NCI-H82 (cell line): ENCODE measurements at places on chromosomes 6 and 20.

DNA sequence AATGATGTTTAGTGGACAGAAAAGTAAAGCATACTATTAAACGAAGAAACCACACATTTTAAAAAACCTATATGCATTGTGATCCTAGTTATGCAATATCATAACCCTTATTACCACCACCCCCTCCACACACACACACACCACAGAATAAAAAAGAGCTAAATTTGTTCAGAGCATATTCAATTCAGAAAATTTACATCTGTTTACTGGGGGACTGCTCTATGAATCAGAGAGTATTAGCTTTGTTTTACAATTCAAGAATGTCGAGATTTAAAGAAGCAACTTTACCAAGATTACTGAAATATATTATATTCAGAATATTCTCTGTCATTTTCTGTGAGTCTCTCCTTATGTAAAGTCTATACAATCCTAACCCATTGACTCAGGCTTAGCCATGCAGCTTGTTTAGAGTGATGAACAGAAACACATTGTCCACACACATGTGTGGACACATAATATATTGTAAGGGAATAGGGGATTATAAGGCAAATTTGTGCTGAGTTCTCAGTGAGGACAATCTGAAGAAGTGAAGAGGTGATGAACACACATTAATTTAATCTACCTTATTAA is 369.6 kb upstream of the MARCKS start:
- no peak for DNase-seq

DNA sequence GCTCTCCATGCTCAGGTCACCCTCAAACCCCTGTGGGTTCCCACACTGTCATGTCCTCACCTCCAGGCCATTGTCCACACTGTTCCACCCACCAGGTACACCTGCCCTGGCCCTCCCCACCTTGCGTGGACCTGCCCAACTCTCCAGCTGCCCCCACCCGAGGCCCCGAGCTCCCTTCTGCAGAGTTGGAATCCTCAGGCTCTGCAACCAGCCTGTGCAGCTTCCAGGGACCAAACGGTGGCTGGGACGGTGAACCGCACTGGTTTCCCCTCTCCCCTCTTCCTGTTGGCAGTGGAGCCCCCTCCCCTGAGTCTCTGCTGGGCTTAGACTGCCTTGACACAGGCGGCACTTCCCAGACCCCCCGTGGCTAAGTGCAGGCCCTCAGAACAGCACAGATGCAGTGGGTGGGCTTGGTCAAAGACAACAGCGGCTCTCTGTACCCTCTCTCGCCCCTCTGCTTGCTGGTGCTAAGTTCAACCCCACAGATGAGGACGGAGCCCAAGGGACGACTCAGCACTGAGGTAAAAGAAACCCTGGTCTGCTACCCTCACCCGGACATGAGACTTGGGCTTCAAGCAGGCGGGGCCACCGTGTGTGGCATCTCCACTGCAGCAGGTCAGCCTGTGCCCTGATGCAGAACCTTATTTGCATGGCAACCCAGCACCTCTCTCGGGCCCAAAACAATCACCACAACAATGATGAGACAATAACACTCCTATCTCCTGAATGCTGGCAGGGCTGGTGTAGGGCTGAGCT is 11.0 kb downstream of the ZBP1 start:
- no peak for DNase-seq

DNA sequence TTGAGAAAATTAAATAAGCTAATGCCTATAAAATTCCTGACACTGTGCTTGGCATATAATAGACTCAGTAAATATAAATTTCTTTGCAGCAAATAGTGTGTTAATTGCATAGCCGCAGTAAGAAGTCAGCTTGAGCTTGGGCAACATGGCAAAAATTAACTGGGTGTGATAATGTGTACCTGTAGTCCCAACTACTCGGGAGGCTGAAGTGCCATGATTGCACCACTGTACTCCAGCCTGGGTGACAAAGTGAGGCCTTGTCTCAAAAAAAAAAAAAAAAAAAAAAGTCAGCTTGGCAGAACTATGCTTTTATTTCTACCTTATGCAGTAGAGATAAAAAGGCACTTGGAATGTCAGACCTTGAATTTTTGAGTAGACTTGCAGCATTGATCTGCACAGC is 121.8 kb downstream of the AKAP7 start:
- DNase-seq: no peak

GRCh38 chr6:151544453-151544852 is 50.6 kb downstream of the CCDC170 start:
- no peak for DNase-seq

DNA sequence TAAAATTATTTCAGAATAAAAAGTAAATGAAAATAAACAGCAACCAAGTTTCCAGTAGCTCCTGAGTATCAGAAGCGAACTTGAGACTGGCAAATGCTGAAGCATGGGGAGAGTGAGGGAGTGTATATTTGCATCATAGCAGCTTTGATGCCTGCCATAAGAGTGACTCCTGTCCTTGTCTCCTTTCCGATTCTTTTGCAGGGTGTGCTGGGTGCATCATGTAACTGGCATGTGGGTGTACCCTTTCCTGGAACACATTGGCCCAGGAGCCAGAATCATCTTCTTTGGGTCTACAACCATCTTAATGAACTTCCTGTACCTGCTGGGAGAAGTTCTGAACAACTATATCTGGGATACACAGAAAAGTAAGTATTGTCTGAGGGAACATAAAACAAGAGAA is 117.4 kb downstream of the ADAT2 start:
- no peak for DNase-seq

- no peak for DNase-seq
These were observed 4.9 kb downstream of the FUCA2 start for GRCh38 chr6:143506620-143507019.

DNA sequence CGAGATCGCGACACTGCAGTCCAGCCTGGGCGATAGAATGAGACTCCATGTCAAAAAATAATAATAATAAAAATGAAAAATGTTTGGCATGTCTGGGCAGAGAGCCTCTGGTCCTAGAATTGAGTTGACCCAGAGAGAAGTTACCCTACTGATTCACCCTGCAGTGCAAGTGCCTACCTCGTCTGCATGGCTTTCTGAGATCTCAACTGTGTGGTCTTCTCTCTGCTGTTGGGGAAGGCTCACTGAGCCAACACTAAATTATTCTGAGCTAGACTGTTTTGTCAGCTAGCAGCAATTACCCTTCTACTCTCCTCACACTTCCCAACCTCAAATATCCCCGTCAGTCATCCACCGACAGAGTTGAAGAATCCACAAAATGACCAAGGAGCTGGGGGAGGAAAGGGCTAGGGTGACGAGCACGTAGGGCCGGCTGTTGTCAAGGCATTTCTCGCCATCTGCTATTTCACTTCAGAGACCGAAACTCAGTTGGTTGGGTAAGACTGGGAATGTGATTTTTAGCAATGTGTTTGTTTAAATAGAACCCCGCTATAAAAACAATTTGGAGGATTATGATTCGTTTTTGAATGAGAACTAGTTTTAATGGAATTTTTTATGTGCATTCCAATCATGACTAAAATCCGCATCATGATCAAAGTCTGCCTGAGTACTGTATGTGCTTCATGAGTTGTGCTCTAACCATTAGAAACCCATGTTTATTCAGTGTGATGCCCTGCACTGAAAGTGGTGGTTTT is 9.4 kb downstream of the MAS1 start:
- DNase-seq: no peak

DNA sequence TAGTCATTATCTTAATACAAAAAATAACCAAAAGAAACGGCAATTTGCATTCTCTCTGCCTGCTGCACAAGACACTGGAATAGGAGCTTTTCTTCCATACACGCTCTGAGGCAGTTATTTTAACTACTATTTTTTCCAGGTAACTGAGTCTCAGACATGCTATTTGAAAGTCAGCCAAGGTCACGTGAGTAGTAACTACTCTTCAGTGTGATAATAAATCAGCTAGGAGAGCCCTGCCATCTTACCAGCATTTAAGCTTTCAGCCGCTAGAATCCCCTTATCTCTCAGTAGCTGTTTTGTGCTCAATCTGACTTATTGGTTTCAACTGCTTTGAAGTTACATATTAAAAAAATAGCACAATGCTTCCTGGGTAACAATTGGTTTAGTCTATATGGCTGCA is 84.5 kb downstream of the NRN1 start:
- peak; percentile 19 for DNase-seq

GRCh38 chr20:47029845-47030244 is 135.2 kb downstream of the EYA2 start:
- no peak for DNase-seq

DNA sequence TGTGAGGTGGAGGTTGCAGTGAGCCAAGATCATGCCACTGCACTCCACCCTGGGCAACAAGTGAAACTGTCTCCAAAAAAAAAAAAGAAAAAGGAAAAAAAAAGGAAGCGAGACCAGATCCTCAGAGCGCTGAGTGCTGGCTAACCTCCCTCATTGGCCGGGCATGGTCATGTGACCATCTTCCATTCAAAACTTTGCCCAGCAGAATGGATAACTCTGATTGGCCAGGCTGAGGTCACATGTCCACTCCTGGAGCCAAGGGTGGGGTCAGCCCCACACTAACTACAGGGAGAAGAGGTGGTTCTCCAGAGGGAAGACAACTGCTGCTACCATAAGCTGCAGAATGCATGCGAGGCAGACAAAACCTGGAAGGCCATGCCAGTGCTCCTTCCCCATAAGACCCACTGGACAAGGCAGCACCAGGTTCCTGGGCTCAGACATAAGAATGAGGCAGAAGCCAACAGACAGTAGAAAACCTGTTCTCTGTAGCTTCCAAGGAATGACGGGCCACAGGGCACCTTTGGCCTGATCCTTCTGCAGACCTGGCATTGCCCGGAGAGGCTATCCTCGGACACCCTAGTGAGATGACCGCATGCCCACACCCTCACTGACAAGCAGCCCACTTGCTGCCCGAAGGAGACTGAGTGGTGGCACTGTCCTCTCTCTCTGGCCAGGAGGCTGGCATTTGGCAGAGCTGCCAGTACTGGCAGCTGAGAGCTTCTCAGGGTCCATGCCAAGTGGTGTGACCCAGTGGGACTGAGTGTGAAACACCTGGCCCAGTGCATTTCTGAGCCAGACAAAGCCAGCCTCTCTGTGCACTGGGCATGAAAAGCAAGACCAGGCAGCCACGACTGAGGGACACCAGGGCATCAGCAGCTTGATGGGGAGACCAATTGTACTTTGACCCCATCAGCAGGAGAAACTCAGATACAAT is 311.9 kb upstream of the SULF2 start:
- no peak for DNase-seq

DNA sequence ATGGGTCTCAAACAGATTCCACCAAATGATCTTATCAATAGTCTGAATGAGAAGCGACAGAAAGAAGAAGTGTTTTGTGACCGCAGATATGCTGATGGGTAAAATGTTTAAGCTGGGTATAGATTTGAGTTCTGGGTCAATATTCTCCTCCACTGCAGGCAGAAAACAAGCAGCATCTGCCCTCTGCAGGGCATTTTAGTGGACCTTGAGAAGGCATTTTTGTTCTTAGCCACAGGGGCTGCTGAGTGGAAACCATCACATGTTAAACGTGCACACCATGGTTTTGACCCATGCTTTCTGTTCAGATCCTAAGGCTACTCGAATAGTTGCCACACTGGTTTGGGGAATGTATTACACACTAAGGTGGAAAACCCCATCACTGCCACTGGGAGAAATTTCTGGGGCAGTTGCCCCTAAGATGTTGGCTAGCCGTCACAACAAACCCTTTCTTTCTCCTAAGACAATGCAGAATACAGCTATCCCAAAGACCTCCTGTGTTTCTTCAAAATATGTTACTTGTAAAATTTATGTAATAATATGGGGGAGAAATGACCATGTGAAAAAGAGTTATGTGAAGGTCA is 5.5 kb downstream of the POU3F2 start:
- peak; percentile 42 for DNase-seq

DNA sequence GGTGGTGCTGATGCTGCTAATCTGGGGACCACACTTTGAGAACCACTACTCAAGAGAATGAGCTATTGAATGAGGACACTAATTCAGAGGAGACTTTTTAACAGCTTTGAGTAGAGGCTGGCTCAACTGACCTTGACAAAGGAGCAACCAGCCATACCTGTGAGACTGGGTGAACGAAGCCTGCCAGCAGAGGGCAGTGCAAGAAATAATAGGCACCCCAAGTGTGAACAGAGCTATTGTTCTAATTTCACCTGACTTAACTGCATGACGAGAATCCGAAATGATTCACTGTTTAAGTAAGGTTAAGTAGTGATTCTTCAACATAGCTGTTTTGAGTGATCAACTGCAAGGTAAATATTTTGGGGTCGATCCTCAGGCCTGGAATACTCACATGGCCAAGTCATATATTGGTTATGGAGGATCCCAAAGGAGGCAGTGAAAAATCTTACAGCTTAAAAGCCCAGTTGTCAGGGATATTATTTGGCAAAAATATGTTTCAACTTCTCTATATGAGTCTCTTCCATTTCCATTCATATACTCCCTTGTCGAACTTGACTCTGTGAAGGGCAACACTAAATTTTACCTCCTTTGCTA is 550.5 kb upstream of the MARCKS start:
- peak; percentile 78 for DNase-seq

GRCh38 chr20:12775041-12775440 is 233.7 kb upstream of the SPTLC3 start:
- DNase-seq: peak; percentile 41

GRCh38 chr6:2081155-2082138 is 164.0 kb downstream of the GMDS start:
- DNase-seq: no peak

GRCh38 chr20:19973961-19974629 is 43.1 kb upstream of the NAA20 start:
- DNase-seq: no peak

DNA sequence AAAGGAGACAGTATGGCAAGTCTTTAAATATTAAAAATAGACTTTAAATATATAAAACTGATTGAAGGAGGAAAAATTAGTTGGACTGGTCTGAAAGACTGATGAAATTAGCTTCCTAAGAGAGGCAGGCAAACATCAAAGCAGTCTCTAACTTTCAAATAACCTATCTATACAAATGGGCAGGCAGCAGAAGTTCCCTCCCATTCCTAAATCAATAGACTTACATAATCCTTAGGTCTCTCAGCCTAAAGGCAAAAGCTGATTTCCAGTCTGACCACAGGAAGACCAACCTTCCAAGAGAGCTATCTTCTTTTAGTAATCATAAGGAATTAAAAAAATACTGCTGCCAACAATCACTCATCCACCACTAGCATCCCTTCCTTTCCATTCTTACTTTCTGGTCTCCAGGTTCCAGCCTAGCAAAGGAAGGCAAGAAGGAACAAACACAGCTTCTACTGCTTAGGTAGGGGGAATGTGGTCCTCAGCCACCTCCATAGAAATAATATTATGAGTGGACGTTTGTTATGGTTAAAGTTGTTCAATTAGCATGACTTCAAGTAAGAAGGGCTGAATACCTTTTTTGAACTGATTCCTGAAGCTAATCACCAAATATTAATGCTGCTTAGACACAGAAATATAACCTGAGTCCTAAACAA is 44.1 kb downstream of the SESN1 start:
- peak; percentile 64 for DNase-seq

DNA sequence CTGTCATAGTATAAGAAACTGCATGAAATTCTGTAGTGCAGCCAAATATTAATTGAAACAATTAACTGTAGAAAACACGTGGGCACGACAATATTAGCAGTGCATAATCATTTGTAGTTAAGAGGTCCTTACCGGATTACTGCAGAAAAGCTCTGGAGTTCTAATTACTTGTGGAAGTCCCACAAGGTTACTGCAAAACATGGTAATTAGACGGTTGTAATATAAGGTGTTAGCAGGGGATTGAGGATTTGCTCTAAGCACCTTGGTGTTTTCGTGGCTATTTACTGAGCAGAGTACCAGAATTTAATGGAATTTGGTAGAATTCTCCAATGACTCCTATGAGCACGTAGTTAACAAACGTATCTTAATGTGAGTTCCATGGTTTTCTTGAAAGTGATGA is 473.6 kb upstream of the AGPAT4 start:
- peak; percentile 60 for DNase-seq

- DNase-seq: no peak
These were observed 40.6 kb upstream of the NHSL1 start for GRCh38 chr6:138539876-138540275.

- no peak for DNase-seq
These were observed 13.2 kb upstream of the ZBTB24 start for GRCh38 chr6:109496036-109496772.
